ENCODE measurements at places on chromosomes 13 and 19.

- no peak for DNase-seq
Measured at GRCh38 chr19:15248648-15249527, 16.6 kb upstream of the EPHX3 start.

GRCh38 chr13:27920677-27921420 is 1.0 kb downstream of the PDX1 start:
- DNase-seq: no peak

DNA sequence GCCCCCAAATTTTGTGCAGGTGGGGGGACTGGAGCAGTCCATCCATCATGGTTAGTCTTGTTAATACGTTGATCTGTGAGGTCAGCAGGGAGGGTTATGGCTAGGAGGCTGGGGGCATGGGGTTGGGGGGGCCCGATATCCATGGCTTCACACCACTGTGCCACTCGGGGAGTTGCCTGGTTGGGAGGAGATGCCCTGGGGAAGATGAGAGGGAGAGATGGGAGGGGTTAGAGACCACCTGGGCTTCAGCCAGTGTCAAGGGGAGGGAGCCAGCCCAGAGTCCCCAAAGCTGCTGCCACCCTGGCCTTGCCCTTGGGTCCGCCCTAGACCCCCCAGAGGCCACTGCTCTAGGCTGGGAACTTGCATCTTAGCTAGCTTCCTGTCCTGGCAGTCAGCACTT is 1.8 kb upstream of the DMPK start:
- no peak for DNase-seq

- no peak for DNase-seq
Measured at GRCh38 chr19:32368787-32369186, 23.4 kb downstream of the ZNF507 start.

DNA sequence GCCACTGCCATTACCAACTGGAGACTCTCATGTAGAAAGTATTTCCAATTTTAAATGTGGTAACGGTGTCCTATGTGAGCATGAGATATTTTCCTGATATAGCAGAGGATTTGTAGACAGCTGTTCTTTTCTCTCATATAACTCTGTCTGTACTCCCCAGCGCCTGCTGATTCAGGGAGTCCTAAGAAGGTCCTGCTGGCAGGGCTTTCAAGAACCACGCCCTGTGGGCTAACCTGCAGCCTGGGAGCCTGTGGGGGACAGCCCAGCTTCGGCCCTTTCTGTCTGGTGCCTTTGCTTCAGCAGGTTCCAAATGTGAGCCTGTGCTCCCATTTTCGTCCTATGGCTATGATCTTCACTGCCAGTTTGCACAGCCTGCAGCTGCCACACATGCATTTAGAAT is 316.8 kb downstream of the ATP8A2 start:
- DNase-seq: no peak

DNA sequence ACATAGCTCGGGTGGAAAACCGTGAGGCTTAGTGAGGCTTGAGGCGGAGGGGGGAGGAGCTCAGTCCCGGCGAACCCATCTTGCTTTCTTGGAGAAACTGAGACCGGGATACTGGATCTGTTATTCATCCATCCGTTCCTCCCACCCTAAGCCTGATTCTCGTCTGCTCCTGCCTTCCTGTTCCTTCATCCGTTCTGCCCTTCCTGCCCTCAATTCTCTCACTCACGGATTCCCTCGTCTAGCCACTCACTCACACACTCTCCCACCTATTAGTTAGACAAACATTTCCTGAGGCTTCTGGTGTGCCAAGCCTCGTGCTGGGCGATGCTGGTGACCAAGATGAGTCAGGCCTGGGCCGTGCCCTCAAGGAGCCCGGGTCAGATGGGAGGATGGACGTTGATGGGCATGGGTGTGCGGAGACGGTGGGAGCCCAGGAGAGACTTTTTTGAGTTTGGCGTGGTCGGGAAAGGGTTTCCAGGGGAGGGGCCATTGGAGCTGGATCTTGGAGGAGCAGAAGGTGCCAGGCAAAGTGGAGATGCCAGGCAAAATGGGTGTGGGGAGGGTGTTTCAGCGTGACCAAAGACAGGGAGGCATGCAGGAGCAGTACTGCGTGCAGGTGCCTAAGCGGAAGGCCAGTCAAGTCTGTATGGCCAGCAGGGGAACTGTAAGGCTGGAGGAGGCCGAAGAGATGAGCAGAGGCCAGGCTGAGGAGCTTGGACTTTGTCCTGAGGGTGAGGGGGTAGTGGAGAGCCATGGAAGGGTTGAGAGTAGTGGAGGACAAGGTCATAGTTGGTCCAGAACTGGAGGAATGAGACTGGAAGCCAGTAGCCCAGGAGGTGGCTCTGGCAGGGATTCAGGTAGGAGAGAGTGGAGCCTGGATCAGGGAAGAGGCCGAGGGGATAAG is 7.4 kb upstream of the CNFN start:
- DNase-seq: no peak

- DNase-seq: no peak
Measured at GRCh38 chr19:18803550-18804138, 12.5 kb upstream of the COMP start.

GRCh38 chr13:62643007-62643483 is 1227.4 kb upstream of the PCDH20 start:
- DNase-seq: no peak

- no peak for DNase-seq
Measured at GRCh38 chr13:46684287-46685001, 112.5 kb downstream of the ESD start.

DNA sequence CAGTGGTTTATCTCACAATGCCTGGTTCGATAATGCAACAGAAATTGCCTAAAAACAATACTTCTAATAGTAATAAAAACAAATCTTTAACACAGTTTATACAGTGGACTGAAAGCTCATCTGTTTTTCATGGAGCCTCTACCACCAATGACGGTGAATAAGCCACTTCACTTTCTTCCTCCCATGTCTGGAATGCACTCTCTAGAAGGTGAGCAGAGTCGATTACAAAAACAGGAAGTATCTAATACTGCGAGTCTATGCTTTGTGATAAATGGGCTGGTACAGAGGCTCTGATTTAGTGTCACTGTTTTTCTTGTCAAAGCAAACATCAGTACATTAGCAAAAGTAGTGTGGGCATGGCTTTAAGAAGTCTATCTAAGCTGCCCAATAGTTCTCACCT is 1348.6 kb upstream of the SLC10A2 start:
- no peak for DNase-seq

GRCh38 chr13:24087605-24088225 is 72.8 kb upstream of the SPATA13 start:
- no peak for DNase-seq

GRCh38 chr19:29532097-29532496 is 6.3 kb downstream of the VSTM2B start:
- no peak for DNase-seq

GRCh38 chr19:1173845-1174809 is at the start of gene SBNO2:
TSS of gene SBNO2 (minus strand) at chr19:1174268. CDS start at chr19:1154276, 19,992 bp downstream.
- DNase-seq: peak; percentile 34

GRCh38 chr19:18776736-18777135 is 14.4 kb downstream of the COMP start:
- DNase-seq: no peak

DNA sequence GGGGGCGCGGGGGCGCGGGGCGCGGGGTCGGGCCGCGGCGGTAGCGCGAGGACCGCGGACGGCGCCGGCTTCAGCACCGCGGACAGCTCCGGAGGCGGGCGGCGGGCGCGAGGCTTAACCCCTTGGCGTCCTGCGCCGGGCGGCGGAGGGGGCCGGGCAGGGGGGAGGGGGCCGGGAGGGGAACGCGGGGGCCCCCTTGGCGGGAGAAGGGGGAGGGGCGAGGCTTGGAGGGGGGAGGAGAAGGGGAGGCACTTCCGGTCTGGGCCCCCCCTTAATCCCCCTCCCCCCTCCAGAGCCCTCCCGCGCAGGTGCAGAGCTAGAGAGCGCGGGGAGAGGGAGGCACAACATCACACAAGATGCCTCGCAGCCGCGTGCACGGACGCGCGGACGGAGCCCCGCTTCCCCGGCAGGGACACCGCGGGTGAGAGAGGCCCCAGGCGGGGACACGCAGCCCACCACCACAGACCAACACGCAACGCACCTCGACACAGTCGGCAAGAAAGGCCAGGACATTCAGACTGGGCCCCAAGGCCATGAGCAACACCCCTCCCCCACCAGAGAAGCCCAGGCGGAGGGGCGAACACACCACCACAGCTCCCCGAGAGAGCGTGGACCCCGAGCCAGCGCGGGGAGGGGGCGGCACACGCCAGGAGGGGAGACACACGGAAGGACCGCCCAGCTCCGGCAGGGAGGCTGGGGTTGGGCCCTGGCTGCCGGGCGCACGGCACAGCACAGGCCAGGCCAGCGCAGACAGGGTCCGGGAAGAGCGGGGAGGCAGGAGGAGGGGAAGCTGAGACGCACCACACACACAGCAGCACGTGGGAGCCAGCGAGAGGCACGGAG is 24.1 kb downstream of the SHANK1 start:
- no peak for DNase-seq

- peak; percentile 47 for DNase-seq
Measured at GRCh38 chr13:75404726-75405125, 77.2 kb downstream of the TBC1D4 start.

DNA sequence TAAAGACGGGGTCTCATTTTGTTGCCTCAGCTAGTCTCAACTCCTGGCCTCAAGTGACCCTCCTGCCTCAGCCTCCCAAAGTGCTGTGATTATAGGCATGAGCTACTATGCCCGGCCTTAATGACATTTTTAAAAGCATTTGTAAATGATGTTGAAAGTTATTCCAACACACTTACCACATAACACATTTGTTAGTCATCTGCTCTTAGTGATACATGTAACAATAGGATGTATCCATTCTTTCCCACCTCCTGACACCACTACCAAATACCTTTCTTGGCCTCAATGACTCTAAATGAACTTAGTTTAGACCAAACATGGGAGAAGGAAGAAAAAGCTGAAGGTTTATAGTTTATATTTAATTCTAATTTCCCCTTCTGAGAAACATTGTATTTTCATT is 59.8 kb upstream of the MEDAG start:
- DNase-seq: no peak

DNA sequence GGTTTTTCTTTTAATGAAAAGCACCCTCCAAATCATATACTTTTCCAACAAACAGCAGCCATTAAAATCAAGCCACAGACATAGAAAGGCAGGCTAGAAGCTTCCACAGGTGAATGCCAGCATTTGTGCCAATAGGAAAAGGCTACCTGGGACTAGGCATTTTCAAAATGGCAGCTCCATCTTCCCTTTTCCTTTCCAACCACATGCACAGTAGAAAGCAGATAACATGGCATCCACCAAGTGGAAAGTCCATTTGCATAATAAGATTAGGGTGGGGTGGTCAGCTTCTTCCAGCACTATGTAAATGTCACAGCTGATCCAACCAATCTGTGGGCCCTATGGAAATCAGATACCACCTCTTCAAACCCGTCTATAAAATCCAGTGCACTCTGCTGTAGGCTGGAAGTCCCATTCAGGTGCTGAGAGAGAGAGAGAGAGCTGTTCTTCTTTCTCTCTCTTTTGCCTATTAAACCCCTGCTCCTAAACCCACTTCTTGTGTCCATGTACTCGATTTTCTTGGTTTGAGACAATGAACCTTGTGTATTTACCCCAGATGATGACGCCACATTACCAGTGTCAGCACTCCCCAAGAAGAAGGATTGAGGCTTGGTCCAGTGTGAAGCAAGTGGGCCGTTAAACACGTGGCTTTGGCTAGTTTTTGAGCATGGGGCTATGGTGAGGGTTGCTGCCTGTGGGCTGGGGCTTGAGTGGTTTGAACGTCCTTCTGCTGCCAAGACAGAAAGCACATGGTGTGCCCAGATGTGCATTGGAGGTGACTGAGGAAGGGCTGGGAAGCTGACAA is 24.2 kb upstream of the IGFL1 start:
- no peak for DNase-seq

GRCh38 chr19:38095411-38096308 is 128.4 kb downstream of the DPF1 start:
- peak; percentile 47 for DNase-seq

GRCh38 chr19:58355908-58356765 is 2.8 kb upstream of the A1BG start:
- no peak for DNase-seq

DNA sequence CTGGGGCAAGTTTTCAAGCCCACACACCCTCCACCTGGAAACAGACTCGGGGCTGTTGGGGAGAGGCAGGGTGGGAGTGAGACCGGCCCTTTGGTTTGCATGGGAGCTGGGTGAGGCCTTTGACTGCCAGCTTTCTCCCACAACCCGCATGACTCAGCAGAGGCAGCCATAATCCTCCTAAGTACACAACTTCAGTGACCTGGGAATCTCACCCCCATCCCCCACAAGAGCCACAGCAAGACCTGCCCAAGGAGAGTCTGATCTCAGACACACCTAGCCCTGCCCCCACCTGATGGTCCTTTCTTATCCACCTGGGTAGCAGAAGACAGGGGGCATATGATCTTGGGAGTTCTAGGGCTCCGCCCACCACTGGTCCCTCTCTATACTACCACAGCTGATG is 1615.4 kb downstream of the EFNB2 start:
- no peak for DNase-seq

- DNase-seq: no peak
Measured at GRCh38 chr19:23460656-23461055, 65.4 kb upstream of the ZNF91 start.

DNA sequence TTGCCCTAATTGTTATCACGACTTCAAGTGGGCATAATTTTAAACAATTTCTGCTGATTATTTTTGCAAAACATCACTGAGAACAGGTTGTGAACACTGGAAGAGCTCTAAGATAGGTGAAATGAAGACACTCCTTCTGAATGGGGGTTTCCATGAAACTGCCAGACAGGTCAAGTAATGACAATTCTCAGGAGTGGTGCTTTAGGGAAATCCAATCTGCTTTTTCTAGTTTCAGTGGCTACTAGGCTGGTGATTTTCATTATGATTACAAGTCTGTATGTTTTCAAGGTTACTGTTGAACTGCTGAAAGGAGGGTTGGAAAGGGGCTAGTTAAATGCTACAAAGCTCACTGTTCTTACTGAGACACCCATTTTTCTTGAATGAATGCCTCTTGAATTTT is 1724.2 kb downstream of the PCDH9 start:
- DNase-seq: no peak

DNA sequence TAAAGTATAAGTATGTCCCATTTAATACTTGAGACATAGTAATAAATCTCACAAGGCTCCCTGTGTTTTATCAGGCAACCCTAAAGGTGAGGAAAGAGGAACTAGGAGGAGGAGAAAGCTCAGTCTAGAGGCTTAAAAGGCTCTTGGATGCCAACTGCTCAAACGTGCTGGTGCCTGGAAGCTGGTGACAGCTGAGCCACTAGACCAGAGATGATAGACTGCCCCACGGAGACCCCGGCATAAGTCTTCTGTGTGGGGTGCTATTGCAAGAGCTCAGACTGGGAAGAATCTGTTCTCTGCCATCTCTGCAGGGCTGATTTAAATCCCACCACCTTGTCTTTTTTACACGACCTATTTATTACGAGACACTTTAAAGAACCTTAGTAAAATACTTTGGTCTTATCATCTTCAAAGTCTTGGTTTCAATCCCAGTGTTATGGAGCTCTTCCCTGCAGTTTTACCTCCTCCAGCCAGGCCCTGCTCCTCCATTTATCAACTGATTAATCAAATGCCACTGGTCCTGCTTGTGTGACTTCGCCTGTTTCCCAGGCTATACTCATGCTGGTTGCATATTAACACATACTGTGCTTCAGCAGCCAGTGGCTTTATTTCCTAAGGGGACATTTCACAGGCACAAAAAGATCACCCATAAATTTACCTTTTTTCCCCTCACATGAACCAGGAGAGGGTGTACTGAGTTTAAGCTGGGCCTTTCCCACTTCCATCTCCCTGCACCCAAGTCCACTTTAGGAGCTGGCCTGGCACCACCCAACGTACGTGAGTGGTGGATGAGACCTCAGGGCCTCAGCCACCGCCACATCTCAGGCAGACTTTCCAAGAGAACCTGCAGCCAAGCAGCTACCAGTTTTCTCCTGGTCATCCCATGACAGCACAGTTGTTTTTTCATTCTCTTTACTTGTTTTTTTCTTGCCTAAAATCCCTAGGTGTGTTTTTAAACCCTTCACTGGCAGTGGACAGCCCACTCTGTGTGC is 7.8 kb upstream of the ATP12A start:
- DNase-seq: no peak
